ENCODE measurements at places on chromosomes 3 and 15. TPM values are rescaled to one million over a fixed set of nuclear protein-coding genes. Genes with fewer than 3 reads are reported as not detected.

DNA sequence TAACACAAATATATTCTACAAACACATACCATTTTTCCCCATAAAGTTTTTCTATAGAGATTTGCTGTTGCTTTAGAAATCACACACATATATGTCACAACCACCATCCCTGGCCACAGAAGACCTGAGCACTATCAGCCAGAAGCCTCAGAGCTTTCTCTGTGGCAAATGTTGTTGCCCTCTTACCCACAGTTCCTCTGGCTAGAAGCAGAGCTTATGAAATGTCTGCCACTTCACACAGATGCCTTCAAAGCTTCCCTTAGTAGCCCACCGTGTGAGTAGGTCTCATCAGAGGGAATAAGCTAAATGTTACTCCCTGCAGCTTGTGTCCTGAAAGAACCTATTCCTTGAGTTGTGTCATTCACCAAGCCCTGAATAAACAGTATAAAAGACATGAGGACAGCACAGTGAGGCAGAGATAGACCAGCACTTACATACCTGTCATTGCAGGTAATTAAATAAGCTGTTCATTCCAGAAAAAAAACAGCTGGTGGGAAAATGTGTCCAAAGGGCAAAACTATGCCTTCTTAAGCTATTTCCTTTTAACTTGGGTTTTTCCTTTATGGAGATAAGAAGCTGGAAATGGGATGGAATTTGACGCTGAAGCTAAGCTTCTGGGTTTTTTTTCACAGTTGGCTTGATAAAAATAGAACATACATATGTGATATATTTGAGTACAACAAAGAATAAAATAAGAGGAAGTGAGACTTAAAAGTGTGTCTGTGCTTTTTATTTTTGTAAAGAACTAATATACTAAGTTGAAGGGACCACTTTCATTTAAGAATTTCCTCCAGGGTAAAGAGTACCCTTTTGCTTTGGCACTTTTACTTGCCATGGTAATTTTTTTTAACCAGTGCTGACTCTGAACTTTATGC, 391.4 kb downstream of the KCNH8 start:
- no peak for DNase-seq
- no peaks in the 10 kb centered on the region for H3K4me1 ChIP-seq
- no peak overlapping the region for H3K27ac ChIP-seq
- H3K4me3 ChIP-seq: no peak overlapping the region
- H3K27me3 ChIP-seq: no peaks in the 10 kb centered on the region

DNA sequence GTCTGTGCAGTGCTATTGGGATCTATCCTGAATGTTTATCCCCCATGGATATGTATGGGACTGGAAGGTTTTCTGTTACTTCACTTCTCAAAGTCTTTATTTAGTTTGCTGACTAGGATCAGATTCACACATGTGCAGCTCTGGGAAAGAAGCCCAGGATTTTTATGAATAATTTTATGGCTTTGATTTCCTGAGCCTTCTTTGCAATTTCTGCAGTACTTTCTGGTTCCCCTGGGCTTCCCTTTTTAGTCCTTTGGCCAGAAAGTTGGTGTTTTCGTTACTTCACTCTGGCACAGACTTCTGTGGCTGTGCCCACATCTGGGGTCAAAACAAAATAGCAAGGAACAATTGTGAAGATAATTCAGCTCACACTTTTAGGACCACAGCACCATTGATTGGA, 721.0 kb downstream of the OTOL1 start:
- no peak overlapping the region for H3K27ac ChIP-seq
- no peaks in the 10 kb centered on the region for H3K36me3 ChIP-seq
- no peaks in the 10 kb centered on the region for H3K4me1 ChIP-seq

The VGLL3 gene
- 1.3 TPM for total RNA-seq

GRCh38 chr3:23928524-23928923, 11.6 kb downstream of the RPL15 start:
- DNase-seq: no peak
- H3K36me3 ChIP-seq: no peaks in the 10 kb centered on the region
- no peak overlapping the region for H3K4me3 ChIP-seq
- H3K27ac ChIP-seq: no peak overlapping the region
- H3K27me3 ChIP-seq: no peaks in the 10 kb centered on the region

The TEX264 gene
- 21.2 TPM for total RNA-seq

DNA sequence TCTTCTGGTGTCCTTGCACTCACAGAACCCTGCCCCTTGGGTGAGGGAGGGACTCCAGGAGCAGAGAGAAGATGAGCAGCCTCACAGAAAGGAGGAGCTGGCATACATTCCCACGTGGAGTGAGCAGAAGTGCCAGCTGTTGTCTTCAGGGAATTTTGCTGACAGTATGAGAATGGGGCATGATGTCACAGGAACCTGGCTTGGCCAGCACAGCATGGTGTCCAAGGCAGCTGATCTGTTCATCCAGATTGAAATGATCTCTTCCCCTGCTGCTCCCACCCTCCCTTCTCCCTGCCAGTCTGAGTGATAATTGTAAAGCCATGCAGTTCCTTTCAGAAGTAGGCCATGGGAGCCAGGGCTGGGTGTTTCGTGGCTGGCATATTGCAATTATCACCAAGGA, 53.3 kb downstream of the GJD2 start:
- H3K36me3 ChIP-seq: no peaks in the 10 kb centered on the region
- no peaks in the 10 kb centered on the region for H3K4me1 ChIP-seq
- H3K4me3 ChIP-seq: no peak overlapping the region
- H3K27me3 ChIP-seq: peaks cover 4% of the 10 kb centered on the region
- no peak overlapping the region for H3K27ac ChIP-seq

DNA sequence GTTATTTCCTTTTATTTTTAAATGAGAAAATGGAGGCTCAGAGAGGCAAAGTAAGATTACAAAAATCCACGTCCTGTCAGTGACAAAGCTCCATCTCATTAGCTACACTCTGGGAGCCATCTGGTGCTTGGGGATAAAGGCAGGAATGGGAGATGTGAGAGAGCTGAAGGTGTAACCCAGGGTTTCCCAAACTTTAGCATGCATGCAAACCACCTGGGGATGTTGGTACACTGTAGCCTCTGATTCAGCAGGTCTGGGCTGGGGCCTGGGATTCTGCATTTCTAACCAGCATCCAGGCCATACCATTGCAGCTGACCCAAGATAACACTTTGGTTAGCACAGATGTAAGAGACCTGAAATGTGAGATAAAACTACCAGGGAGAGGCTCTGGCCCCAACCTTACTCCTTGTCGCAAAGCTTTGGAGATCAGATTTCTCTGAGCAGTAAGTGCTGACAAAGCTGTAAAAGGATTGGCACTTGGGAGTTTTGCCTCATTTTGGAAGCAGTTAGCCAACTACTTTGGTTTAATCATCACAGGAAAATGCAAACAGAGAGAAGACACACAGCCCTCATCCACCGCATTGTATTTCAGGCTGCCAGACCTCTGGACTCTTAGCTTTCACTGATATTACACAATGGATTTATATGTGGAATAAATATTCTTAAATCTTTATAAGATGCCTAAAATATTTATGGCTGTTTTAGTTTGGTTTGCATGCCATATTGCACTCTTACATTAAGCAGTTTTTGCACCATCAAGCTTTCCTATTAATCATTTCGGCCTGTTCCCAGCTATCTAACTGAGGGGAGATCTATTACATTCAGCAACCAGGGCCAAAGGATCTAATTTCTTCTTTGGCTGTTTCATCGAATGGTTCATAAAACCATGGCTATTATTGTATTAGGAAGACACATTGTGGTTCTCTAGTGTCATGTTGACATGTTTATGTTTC, 263.0 kb downstream of the EBLN2 start:
- H3K4me1 ChIP-seq: no peaks in the 10 kb centered on the region
- H3K27me3 ChIP-seq: no peaks in the 10 kb centered on the region
- H3K27ac ChIP-seq: no peak overlapping the region
- H3K4me3 ChIP-seq: no peak overlapping the region
- H3K36me3 ChIP-seq: no peaks in the 10 kb centered on the region

DNA sequence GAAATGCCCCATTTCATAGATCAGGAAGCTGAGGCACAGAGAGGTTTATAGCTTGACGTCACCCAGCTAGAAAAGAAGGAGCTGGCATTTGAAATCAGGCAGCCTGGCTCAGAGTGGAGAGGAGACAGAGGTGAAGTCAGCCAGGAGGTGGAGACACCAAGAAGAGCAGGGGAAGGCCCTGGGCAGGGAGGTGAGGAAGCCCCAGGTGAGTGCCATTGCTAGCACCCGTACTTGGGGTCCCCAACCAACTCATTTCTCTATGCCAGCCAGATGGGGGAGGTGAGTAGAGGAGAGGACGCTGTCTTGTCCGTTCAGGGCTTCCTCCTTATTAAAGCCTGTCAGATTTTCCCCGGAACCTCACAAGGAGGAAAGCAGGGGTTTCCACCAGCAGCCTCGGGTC, 149.6 kb upstream of the TLE3 start:
- no peaks in the 10 kb centered on the region for H3K36me3 ChIP-seq
- H3K27me3 ChIP-seq: no peaks in the 10 kb centered on the region
- no peak for DNase-seq

DNA sequence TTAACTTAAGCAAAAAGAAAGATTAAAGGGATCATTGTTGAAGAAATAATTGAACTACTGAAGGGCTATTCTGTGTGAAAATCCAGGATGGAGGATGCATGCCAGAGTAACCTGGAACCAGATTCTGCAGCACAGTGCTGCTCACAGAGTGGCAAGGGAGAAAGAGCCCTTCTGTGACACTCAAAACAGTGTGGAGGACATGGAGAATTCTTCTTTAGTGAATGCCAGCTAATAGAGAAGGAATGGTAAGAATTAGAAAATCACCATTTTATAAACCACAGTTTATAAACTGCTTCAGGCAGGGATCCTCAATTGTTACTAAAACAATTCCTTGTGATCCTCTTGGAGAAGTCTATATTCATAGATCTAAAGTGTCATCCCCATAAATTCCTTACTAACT, 70.4 kb upstream of the ARHGEF26 start:
- no peak overlapping the region for H3K27ac ChIP-seq
- no peak overlapping the region for H3K4me3 ChIP-seq
- DNase-seq: no peak
- H3K27me3 ChIP-seq: peaks cover 2% of the 10 kb centered on the region

- no peaks in the 10 kb centered on the region for H3K36me3 ChIP-seq
- no peak for DNase-seq
- H3K4me1 ChIP-seq: no peaks in the 10 kb centered on the region
Observed at GRCh38 chr3:108755686-108756085, 1.5 kb downstream of the RETNLB start.

The CCR2 gene
- 3.3 TPM for total RNA-seq

The GOLGA8T gene
- total RNA-seq: 0.08 TPM

DNA sequence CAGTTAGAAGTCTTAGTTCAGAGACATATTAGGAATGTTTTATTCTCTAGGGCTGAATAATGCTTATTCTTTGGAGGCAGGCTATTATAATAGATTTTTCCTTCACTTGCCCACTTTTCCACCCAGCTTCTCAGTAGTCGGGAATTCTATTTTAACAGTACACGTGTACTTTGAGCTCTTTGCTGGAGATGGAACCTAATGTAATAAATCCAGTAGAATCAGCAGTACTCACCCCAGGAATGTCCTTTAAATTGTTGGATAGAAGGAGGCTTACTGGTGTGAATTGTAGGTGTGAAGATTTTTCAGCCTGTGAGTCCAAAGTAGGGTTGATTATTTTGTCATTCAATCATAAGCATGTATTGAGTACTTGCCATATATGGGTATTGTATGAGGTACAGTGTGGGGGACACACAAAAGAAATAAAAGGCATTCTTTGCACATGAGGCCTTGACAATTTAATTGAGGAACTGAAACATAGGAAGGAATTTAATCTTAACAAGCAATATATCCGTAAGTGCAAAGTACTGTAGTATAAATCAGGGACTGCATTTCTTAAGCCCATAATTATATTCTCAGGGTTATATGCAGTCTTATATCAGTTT, 29.5 kb upstream of the MGA start:
- no peaks in the 10 kb centered on the region for H3K36me3 ChIP-seq
- no peak overlapping the region for H3K4me3 ChIP-seq
- H3K27ac ChIP-seq: no peak overlapping the region
- H3K4me1 ChIP-seq: no peaks in the 10 kb centered on the region
- no peaks in the 10 kb centered on the region for H3K27me3 ChIP-seq

DNA sequence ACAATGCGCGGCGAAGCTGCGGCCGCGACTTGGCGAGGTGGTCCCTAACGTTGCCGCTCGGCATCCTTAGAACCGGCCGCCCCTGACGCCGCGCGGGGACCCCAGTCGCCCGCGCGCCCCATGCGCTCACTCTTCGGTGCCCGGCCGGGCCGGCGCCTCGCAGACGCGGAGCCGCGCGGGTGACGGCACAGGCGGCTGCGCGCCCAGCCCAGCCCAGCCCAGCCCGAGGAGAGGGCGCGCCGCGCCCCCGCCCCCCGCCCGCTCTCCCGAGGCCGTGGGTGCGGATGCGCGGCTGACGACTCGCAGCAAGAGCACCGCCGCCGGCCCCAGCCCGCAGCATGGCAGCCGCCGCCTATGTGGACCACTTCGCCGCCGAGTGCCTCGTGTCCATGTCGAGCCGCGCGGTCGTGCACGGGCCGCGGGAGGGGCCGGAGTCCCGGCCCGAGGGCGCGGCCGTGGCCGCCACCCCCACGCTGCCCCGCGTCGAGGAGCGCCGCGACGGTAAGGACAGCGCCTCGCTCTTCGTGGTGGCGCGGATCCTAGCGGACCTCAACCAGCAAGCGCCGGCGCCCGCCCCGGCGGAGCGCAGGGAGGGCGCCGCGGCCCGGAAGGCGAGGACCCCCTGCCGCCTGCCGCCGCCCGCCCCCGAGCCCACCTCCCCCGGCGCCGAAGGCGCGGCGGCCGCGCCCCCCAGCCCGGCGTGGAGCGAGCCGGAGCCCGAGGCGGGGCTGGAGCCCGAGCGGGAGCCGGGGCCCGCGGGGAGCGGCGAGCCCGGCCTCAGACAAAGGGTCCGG, 437 bp downstream of the KLF13 start:
- H3K27ac ChIP-seq: peak overlapping the region; percentile 88
- H3K36me3 ChIP-seq: no peaks in the 10 kb centered on the region
- H3K4me3 ChIP-seq: peak overlapping the region; percentile 53
- H3K4me1 ChIP-seq: peaks cover 45% of the 10 kb centered on the region
- H3K27me3 ChIP-seq: no peaks in the 10 kb centered on the region
- DNase-seq: no peak

GRCh38 chr3:32778389-32778788, 39.4 kb upstream of the TRIM71 start:
- H3K27ac ChIP-seq: no peak overlapping the region
- no peak for DNase-seq
- no peak overlapping the region for H3K4me3 ChIP-seq
- peaks cover 5% of the 10 kb centered on the region for H3K36me3 ChIP-seq
- no peaks in the 10 kb centered on the region for H3K27me3 ChIP-seq
- peaks cover 13% of the 10 kb centered on the region for H3K4me1 ChIP-seq

- no peak overlapping the region for H3K27ac ChIP-seq
- no peaks in the 10 kb centered on the region for H3K27me3 ChIP-seq
- H3K4me1 ChIP-seq: no peaks in the 10 kb centered on the region
- no peak overlapping the region for H3K4me3 ChIP-seq
- no peak for DNase-seq
Observed at GRCh38 chr15:76274226-76274625, 37.0 kb downstream of the ETFA start.

The FSD2 gene
- 0.05 TPM for total RNA-seq

DNA sequence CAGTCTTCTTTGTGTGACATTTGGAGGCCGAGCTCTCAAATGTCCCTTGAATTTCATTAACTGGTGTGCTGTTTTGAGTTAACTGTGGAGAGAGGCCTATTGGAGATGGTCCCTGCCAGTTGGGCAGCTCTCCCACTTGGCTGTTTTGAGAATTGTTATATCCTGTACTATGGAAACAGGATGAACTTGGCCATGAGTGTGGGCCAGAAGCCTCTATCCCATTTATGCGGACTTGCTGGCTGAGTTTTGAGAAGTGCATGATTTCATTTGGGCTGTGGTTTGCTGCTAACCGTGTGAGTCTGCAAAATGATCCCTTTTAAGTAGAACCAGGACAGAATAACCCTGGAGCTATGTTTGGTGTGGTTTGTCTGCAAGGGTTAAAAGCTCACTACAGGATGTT, 366.0 kb downstream of the PTPRG start:
- no peak overlapping the region for H3K27ac ChIP-seq
- DNase-seq: no peak
- no peak overlapping the region for H3K4me3 ChIP-seq
- H3K27me3 ChIP-seq: no peaks in the 10 kb centered on the region
- H3K4me1 ChIP-seq: peaks cover 9% of the 10 kb centered on the region

Measured in liver (tissue), 10 donors.